GM12892 (cell line): ENCODE measurements at places on chromosomes 16 and 17.

DNA sequence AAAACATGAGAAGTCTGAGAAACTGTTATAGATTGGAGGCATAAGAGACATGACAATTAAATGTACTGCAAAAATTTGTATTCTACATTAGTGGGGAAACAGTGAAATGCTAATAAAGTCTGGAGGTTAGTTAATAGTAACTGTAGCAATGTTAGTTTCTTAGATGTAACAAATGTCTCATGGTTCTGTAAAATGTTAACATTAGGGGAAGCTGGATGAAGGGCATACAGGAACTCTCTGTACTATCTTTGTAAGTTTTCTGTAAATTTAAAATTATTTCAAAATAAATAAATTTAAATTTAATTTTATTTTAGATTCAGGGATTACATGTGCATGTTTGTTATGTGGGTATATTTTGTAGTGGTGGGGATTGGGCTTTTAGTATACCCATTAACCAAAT lies 70.0 kb upstream of the IRX6 start:
- DNase-seq, result no peak

- DNase-seq, result no peak
Observed at GRCh38 chr17:64063766-64064224, 43.4 kb upstream of the ICAM2 start.

DNA sequence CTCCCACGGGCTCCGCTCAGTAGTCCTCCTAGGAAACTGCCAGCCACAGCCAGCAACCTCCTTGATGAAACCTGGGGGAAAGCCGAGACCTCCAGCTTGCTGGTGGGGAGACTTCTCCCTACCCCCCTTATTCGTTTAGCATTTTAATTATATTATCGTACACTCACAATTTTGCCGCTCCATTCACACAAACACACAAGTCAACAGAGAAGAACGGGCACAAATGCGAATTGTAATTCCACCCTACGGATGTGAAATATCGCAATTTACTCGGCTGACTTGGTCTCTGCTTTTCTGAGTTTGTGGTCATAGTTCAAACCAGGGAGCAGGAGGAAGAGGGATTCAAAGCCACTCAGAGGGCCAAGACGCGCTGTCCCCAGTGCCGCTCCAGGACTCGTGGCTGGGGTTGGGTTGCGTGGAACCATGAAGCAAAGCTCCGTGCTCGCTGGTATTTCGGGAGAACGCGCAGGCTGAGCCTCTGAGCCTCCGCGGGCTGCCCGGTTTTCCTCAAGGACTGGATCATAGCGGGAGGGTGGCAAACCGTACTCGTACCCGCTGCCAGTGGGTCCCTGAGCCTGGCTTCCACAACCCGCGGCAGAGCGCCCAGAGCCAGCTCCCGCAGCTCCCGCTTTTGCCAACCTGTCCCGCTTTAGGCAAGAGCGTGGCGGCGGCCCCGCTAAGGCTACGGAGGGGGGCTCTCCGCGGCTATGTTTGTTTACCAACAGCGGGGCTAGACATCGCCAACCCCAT lies 2.0 kb downstream of the LHX1 start:
- DNase-seq, result no peak

- DNase-seq, result no peak
Observed at GRCh38 chr17:55549140-55549539, 37.9 kb upstream of the SMIM36 start.

GRCh38 chr16:48014349-48015135 lies 141.3 kb downstream of the ABCC12 start:
- no peak for DNase-seq

GRCh38 chr16:65909310-65910050 lies 457.0 kb upstream of the CDH5 start:
- no peak for DNase-seq

GRCh38 chr16:17404941-17405689 lies 65.6 kb downstream of the XYLT1 start:
- DNase-seq, result no peak

DNA sequence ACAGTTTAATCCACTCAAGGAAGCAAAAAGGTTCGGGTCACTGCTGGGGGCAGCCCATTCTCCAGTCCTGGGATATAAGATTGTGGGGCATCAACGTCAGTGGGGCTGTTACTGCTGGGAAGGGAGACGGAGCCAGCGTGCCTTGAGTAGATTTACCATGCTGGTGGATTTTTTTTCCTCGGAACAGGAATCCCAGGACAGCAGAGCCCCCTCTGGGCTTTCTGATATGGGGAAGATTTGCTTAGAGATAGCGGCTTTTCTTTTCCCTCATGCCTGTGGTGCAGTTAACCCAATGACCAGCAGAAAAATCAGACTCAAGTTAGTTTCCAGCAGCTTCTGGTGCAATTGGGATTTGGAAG lies 35.4 kb downstream of the WSCD1 start:
- no peak for DNase-seq

DNA sequence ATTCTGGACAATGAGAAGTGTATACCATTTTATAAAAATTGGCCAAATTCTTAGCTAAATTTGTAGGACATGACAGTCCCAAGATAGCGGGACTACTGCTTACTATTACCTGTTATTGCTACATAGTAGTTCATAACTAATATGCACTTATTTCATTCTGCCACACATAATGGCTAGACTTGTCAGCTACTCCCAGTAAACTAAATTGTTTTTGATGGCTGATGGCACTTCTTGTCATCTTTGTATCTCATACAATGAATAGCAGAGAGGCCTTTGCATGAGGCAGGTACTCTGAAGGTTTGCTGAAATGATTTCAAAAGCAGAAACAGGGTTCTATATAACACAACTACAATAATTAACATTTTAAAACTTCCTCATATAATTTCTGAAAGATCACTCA lies 44.0 kb downstream of the ITFG1 start:
- no peak for DNase-seq

DNA sequence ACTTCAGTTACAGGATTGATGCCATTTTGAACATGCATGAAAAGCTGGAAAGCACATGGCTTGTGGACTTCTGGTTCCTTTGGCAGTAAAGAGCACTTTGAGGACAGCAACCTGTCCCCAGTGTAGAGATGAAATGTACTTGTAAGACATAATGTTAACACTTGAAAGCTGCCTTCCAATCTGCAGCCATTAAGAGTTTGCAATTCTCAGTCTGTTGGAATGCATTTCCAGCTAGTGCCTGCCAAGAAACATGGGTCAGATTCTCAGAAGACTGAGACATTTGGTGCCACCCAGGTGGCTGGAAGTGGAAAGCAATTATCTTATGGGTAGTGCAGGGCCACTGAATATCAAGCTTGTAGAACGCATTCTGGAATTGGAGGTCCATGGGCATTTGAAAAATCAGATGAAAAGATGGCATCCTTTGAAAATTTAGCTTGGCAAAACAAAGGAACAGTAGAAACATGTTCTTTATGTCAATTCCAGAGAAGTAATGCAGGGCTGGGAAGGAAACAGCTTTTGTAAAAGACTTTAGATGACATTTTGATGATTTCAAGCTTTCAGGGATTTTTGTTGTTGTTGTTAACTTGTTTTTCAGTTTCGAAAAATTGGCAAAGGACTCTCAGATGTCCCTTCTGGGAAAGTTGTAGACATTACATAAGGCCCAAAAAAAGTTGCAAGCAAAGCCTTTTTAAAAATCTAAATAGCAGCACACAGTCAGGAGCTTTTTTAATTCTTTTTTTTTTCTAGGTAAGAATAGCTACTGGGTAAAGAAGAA lies 147.0 kb downstream of the ABCA8 start:
- no peak for DNase-seq

- DNase-seq, result no peak
Observed at GRCh38 chr16:78817200-78817739, 717.8 kb downstream of the WWOX start.

- DNase-seq, result no peak
Observed at GRCh38 chr16:726188-726437, 130 bp downstream of the CCDC78 start.

DNA sequence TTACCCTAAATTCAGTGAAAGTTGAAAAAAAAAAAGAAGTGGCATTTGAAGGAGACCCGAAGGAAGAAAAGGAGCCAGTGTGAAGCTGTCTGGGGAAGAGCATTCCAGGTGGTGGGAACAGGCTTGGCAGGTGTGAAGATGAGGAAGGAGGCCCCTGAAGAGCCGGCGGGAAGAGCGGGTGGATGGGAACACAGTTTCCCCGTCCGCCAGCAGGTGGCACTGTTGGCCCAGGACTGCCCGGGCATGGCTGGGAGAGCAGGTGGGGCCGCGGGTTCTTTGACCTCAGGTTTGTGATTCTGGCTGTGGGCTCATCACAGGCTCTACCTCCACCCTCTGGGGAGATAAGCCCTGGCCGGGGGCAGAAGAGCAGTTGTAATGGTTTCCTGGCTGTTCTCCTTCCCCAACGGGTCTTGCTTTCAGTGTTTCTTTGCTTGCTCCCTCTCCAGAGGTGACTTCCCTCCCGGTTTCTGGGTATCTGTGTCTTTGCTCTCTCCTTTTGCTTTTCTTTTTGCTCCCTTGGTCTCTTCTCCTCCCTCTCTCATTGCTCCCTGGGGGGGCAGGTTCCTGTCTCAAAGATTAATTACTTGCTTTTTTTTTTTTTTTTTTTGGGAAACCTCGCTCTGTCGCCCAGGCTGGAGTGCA lies 32.3 kb downstream of the RAP1GAP2 start:
- DNase-seq, result peak; percentile 83

- no peak for DNase-seq
Observed at GRCh38 chr16:89046491-89046890, 47.2 kb upstream of the ACSF3 start.

- DNase-seq, result no peak
Observed at GRCh38 chr16:49733313-49734009, 122.5 kb downstream of the ZNF423 start.

GRCh38 chr16:85195900-85196772 lies 83.9 kb upstream of the CIBAR2 start:
- no peak for DNase-seq

GRCh38 chr16:68081861-68082628 lies 3.1 kb upstream of the NFATC3 start:
- no peak for DNase-seq

DNA sequence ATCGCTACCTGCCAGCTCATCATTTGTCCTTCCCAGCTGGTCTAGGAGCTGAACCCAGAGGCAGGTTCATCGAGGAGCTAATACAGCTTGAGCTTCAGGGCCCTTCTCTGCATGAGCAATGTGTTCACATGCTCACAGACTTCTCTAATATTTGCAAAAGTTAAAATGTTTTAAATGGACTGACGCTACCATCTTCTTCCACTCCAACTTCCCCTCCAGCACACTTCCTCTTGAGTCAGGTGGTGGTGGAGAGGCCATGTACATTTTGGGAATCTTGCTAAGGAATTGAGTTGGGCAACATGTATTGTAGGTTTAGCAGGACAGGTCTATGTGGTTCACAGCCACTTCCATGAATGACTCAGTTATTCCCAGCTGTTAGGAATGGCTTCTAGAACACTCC lies 21.6 kb upstream of the RHOT1 start:
- DNase-seq, result no peak

DNA sequence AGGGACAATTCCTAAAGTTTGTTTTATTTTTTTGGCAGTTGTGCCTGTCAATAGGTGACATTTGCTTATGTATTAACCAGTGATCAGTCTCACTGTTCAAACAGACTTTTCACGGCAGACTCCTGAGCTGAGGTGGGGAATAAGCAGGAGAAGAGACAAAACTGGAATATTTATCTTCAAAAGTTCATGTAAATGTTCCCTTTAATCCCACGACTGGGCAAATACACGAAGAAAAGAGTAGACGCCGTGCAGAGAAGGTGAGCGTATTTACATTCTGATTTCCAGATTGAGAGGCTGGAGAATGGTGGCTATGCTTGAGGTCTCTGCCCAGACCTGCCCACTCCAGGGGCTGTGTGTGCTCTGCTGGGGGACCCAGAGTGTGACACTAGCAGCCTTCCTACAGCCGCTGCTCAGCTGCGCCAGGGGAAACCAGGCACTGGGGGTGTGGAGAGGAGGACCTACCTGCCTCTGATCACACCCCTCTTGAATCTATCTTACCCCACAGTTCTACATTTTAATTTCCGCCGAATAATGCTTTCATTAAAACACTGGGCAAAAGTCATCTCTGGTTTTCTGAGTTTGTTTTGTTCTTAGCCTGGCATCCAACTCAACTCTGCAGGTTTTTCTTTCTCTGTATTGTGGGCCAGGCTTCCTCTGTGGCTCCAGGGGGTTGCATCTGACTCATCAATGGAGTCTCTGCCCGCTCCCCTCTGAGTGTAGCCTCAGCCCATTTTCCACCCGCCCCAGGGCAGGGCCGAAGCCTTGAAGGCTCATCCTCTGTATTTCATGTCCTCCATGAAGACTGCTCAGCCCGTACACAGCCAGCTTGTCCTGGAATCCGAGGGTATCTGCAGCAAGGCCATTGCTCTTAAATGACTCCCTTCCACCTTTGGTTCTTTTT lies 237.1 kb downstream of the NTN1 start:
- no peak for DNase-seq

DNA sequence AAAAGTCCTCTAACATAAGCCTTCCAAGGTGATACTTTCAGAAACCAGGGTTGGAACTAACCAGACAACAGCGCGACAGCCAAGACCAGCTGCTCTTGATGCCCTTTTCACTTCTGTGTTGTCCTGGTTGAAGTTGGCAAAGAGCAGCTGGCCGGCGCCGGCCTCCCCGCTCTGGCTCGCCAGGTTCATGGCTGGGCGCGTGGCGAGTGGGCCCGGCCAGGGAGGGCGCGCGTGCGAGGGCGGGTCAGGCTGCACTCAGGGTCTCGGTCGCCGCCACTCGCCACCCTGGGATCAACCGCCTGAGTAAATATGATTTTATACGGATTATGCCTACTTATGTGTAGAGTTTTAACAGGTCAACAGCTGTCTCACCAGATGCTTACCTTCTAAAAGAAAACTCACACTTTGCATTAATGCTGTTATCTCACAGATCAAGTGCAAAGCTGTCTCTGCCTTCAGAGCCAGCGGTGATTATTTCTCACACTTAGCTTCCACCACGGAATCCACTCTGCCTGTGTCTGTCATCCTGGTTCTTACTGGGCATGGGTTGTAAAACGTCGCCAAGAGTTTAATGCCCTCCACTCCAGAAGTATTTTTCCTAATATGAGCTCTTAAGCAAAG lies 13.5 kb downstream of the KCTD2 start:
- DNase-seq, result no peak

- no peak for DNase-seq
Observed at GRCh38 chr16:24297375-24297774, 41.2 kb downstream of the CACNG3 start.

- DNase-seq, result no peak
Observed at GRCh38 chr16:56481468-56482122, 30.2 kb downstream of the OGFOD1 start.

DNA sequence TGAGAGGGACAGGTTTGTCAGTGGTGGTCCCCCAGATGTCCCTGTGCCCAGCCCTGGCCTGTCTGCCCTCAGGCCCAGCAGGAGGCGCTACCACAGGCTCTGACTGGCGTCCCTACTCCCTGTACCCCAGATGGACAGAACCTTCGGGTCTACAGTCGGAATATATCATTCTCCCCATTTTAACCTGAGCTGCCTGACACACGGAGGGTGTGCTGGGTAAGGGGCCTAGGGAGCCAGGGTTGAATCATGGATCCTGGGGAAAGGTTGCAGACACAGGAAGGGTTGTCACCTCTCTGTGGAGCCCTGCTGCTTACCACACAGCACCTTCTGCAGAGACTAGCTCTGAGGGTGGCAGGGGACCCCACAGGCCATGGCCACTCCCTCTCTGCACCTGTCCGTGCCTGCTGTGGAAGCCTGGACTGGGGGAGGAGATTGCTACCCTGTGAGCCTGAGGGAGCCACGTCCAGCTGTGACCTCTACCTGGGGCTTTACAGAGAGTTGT lies 162.2 kb upstream of the ZNF267 start:
- no peak for DNase-seq

GRCh38 chr16:83366228-83366627 lies 441.6 kb upstream of the HSBP1 start:
- no peak for DNase-seq
